ENCODE measurements at places on chromosomes 4 and X.

DNA sequence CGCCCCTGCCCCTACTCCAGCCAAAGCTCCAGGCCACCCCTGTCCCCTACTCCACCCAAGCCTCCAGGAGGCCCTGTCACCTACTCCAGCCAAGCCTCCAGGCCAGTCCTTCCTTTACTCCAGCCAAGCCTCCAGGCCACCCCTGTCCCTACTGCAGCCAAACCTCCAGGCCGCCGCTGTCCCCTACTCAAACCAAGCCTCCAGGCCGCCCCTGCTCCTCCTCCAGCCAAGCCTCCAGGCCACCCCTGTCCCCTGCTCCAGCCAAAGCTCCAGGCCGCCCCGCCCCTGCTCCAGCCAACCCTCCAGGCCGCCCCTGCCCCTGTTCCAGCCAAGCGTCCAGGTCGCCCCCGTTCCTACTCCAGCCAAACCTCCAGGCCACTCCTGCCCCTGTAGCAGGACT is 5.1 kb upstream of the ASMT start:
- no peak for DNase-seq

- no peak for DNase-seq
Measured at GRCh38 chr4:88908003-88908402, 149.0 kb downstream of the FAM13A start.

DNA sequence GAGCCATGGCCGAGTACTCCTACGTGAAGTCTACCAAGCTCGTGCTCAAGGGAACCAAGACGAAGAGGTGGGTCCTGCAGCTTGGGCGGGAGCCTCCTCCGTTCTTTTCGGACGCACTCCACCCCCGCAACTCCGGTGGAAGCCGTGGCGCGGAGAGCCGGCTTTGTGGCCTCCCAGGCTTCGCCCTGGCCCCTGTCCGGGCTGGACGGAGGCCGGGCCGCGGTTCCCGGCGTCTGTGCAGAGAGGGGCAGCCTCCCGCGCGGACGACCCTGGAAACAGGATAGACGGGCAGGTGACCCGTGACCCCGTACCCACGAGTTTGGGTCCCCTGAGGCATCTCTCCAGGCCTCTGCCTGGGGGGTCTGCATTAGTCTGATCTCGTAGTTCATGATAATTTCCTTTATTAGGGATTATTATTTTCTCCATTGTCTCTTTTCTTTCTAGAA is 356 bp downstream of the FRG1 start:
- DNase-seq: no peak

DNA sequence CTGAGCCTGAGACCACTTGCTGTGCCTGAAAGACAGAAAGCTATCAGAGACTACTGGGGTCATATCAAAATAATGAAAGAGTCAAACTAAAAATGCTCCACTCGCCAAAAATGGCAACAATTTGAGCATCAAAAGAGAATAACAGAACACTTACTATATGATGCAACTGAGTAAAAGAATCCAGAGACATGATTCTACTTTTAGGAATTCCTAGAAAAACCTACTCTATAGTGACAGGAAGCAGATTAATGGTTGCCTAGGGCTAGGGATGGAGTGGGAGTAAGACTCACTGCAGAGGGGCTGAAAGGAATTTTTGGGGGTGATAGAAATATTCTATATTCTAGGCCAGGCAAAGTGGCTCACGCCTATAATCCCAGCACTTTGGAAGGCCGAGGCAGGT is 29.4 kb upstream of the SLAIN2 start:
- DNase-seq: no peak

DNA sequence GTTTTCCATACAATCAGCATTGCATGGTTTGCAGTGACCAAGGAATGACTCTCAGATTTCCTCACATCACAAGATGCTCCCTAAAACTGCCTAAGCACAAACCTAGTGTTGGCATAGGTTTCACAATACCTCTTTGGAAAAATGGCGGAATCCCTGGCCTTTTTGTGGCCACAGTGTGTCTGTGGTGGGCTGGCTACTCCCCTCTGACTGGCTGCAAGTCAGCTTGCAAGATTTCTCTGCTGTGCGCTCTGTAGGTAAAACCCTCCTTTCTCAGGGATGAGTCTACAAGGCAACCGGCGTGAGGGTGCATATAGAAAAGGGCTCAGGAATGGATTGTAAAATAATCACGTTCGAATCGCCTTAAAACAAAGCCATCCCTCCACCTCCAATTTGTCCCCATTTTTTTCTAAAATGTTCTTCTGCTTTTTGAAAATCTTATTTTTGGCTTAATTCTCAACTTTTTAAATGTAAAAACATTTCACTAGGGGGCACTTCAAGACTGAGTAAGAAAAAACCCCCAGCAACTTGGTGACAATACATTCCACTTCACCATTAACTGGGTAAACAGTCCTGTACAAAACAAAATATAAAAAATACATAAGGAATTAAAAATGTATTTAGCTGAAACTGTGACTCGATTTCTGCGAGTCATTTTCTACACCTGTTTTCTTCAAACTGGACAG is 235.6 kb downstream of the STIM2 start:
- DNase-seq: no peak

GRCh38 chr4:177948853-177949252 is 506.6 kb upstream of the AGA start:
- DNase-seq: no peak

- DNase-seq: no peak
Measured at GRCh38 chr4:8708401-8709021, 115.9 kb downstream of the CPZ start.

DNA sequence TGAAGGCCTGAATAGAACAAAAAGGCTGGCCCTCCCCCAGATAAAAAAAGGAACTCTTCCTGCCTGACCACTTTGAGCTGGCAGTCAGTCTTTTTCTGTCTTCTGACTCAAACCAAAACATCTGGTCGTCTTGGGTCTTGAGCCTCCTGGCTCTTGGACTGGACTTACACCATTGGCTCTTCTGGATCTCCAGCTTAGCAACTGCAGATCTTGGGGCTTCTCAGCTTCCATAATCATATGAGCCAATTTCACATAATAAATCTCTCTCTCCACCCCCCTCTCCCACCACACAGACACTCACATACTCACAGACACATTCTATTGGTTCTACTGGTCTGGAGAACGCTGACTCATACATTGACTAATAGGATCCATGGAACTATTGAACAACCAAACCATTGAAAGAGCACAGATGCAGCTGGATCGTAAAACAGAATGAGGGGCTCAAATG is 15.6 kb upstream of the CWH43 start:
- no peak for DNase-seq

DNA sequence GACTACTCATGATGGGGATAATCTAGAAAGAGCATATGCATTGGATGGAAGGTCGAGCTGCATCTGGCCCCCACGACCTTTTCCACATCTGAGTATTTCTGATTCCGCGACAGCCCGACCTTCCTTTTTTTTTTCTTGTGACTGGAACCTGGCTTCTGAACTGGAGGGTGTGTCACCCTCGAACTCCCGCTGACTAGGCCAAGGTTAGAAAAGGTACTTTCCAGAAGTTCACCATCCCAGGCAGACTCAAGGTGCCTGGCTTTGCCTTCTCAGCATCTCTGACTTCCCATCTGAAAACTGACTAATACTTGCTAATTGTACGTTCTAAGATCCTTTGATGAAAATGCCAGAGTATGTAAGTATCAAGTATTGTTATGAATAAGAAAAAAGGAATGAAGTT is 49.3 kb upstream of the CD40LG start:
- no peak for DNase-seq

- no peak for DNase-seq
Measured at GRCh38 chr4:146063143-146063542, 112.4 kb upstream of the LSM6 start.

GRCh38 chrX:53239474-53239873 is 14.5 kb upstream of the KDM5C start:
- DNase-seq: no peak

DNA sequence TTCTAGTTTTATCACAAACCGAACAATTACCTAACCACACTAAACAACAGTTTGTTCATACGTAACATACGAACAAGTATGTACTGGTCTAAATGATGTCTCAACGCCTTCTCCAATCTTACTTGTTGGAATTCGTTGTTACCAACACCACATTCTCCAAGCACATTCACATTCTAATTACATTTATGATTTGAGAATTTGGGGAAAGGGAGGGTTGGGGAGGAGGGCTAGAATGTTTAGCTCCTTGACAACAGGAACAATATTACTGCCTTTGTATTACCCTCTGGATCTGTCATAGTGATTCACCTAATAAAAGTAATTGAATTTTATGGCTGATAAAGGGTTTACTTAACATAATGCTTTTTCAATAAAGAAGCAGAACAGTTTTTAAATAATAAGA is 24.4 kb downstream of the LCORL start:
- no peak for DNase-seq

DNA sequence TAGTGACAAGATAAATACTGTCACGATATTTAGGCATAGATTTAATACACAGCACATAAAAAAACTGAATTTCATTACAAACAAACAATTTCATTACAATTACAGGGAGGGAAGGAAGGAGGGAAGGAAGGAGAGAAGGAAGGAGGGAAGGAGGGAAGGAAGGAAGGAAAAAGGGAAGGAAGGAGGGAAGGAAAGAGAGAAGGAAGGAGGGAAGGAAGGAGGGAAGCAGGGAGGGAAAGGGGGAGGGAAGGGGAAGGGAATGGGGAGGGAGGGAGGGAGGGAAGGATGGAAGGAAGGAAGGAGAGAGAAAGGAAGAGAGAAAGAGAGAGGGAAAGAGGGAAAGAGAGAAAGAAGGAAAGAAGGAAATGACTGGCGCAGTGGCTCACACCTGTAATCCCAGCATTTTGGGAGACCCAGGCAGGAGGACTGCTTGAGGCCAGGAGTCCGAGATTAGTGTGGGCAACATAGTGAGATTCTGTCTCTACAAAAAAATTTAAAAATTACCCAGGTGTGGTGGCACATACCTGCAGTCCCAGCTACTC is 64.6 kb downstream of the FBXW7 start:
- no peak for DNase-seq

All from SK-N-DZ (cell line).